Non-pigmented ciliary epithelial cell (primary cell): ENCODE measurements at places on chromosomes 6 and 20.

DNA sequence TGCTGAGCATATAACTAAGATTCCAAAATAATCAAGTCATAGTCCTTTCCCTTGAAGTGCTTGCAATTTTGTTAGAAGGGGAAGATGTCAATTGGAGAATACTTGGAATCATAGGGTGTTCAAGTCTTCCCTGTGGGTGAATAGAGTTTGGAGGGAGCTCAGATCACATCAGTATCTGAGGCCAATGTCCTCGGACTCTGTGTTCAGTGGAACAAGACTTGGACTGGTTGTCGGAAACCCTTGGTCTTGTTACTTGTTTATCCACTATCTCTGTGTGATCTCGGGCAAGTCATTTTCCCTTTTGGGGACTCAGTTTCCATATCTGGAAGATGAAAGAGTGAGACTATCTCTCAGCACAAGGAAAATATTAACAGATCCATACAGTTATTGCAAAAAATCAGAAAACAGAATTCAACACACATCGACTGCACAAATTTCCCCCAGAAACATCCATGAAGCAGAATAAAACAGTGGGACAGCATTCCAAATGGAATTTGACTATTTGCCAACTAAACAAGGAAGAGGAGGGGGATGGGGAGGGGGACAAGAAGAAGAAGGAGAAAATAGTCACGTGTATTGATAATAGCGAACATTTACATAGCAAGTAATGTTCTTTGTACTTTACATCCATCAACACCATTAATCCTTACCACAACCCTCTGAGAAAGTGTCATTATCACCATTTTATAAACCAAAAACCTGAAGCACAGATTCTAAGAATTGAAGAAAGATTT, 3.9 kb upstream of the EDEM2 start:
- DNase-seq = no peak

DNA sequence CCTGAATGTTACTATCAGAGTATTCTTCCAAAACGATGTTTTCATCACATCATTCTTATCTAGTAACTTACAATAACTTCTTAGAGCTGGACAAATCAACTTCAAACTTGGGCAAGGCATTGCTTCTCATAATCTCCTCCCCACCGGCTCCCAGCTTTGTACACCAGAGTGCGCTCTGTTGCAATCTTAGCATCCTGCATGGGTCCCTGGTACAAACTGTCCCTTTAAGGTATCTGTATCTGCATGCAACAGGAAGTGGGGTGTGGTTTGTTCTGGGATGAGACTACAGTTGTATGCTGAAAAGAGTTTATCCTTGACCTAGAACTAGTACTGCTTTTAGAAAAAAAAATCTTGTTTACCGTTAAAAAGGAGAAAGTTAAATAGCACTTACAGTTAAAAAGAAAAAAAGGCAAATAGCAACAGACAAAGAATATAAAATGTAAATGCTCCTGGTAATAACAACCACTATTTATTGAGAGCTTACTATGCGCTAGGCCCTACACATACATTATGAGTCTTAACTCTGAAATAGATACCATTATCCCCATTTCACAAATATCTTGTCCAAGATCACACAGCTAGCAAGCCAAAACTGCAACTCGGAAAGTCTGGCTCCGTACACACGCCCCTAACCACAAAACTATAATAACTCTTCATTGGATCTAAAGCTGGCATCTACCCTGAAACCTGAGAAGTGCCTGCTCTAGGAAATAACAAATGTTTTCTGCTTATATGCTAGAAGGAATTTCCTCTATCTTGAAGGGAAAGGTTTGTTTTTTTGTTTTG, 9.8 kb upstream of the HECA start:
- DNase-seq = no peak

DNA sequence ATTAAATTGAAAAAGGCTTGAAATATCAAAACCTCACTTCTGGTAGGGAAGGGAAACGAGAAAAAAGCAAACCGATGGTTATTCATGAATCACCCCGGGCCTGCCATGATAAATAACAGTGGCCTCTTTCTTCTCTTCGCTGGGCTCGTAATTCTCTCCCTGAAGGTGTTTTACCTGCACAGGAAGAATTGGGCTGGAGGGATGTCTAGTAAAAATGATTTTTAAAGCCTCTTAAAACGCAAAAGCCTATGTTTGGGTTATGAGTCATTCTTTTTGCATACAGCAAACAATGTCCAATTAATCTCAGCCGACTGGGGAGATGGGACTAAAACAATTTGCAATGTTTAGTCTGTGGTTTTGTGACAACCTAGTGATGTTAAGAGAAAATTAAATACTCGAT, 16.8 kb downstream of the LINC00237 start:
- DNase-seq = no peak

DNA sequence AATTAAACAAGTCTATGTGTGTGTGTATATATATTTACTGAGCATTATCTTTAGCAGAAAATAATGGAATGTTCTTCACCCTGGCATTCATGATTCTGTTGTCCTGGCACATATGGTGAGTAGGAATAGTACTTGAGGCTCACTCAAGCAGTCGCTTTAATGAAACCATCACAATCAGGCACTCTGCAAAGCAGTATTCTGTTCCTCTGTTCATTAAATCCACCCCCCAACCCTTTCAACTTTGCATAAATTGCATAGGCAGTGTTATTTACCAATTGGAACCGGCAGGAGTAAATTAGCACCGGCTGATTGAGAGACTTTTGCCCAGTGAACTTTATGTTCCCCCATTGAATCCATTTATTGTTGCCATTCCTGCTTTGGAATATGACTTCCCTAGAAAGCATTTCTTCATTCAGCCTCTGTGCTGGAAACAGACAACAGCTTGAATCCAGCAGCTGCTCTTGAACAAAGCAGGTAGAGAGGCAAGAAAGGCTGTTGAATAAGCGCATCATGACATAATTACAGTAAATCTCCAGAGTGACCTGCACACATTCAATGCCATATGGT, 268.0 kb upstream of the RNF217 start:
- DNase-seq = no peak

GRCh38 chr6:80605165-80605989, 498.9 kb downstream of the BCKDHB start:
- no peak for DNase-seq

DNA sequence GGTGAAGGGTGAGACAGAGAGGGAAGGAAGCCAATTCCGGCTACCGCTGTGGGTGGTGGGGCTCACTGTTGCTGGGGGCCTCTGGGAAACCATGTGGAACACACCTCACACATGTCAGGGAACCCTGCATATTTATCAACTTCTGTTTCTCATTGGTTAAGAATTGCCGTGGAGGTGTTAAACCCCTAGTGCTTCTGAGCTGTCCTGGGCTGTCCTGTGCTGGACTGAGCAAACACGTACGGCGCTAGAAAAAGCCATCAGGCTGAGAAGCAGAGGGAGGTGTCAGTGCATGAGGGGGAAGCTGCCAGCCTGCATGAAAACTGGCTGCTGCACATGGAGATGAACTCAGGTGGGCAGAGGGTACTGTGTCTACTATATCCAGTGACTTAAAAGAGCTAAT, 103.9 kb upstream of the JAG1 start:
- no peak for DNase-seq

DNA sequence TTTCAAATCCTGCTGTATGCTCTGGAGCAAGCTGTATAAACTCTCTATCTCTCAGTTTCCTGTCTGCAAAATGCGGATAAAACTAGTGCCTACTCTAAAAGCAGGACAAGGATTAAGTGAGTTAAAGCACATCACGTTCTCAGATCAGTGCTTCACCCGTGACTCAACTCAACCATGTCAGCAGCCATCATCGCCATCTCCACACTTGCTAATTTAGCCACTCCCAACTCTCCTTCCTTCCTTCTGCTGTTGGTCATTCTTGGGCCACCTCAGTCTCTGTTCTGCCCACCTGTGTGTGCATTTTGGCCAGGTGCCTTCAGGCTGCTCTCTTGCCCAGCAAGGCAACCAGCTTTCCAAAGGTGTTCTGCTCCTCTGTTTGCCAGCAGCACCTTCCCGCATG, 260.0 kb upstream of the CDYL start:
- DNase-seq = no peak

DNA sequence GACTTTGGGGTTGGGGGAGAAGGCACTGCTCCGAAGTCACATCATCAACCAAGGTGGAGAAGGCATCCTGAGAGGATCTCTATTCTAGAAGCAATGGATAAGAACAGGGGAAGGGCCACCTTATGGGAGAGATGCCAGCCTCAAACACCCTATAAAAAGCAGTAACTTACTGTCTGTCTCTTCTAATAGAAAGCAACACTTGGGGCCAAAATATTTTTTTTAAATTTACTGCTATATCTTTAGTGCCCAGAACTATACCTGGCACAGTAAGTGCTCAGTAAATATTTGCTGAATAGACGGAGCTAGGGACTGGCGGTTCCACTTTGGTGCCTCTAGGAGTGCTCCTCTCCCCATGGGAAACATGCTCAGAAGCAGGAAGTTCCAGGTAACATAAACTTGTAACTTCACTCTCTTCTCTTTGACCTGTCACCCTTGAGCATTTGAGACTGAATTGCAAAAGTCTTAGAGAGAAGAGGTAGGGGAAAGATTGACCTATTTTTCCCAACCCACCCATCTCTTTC, 807 bp upstream of the OTOR start:
- DNase-seq = no peak

- DNase-seq = no peak
Measured at GRCh38 chr6:151065027-151065815, 174.5 kb upstream of the AKAP12 start.

DNA sequence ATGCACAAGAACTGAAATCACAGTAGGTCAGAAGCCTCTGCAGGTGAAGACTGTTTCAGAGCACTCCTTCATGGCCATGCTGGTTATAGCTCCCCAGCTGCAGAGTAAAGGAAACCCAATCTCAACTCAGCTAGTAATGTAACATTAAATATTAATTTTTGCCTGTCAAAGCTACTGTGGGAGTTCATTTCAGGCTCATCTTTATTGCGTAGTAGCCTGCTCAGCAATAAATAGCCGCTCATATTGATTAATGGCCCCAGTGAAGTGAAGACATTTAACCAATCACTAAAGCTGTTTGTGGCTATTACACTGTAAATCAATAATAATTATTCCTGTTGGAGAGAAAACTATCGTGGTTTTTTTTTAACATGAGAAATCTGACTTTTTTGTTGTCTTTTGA, 101.7 kb downstream of the FRK start:
- no peak for DNase-seq

GRCh38 chr6:6826095-6826901, 237.8 kb downstream of the LY86 start:
- no peak for DNase-seq

DNA sequence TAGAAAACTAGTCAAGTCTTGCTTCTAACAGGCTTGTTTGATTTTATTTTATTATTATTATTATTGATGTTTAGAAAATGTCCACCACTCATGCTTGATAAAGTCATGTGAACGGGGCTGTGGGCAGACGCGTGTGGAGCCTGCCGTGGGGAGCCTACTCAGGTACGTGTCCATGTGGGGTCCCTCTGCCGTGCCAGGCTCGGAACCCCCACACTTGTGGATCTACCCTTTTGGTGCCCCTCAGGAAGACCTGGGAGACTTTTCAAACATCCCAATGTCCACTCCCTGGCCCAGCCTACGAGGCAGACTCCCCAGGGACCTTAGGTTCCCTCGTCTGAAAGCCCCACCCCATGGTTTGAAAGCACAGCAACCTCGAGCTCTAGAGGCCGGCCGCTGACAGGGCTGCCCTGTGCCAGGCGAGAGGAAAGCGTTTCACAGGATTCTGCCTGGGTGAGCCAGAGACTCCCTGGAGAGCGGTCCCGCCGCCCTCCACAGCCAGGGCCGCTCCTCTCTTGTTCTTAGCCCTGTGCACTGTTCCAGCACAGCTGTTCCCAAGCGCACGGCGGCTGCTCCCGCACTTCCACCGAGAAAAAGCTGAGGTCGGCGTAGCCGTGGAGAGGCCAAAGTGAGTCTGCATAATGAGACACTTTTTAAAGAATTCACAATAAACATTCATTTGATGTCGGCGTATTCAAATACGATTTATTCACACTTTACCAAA, 249.7 kb downstream of the TTLL2 start:
- DNase-seq = no peak

DNA sequence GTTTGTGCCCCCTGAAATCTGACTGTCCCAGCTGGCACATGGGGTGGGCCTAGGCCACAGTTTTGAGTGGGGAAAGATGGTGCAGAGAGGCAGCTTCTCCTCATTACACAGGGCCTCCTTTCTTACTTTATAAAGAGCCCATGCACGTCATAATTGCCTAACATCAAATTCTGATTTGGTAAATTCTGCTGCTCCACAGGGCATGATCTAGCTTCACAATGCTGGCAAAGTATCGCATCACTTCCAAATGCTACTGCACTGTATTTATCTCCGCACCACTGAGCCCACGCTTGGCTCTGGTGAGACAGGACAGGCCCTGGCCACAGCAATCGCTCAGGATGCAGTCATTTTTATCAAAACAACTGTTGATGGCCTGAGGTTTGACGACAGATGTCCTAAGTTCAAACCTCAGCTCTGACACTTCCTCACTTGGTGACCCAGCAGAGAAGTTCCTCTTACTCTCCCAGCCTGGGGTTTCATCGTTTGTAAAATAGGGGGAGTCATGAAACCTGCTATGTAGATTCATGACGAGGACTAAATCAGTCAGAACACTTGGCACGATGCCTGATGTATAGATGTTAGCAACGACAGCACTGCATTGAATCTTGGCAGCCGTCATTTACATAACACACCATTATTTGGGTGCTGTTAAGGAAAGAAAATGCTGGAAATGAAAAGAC, 187.9 kb downstream of the TTLL2 start:
- no peak for DNase-seq

DNA sequence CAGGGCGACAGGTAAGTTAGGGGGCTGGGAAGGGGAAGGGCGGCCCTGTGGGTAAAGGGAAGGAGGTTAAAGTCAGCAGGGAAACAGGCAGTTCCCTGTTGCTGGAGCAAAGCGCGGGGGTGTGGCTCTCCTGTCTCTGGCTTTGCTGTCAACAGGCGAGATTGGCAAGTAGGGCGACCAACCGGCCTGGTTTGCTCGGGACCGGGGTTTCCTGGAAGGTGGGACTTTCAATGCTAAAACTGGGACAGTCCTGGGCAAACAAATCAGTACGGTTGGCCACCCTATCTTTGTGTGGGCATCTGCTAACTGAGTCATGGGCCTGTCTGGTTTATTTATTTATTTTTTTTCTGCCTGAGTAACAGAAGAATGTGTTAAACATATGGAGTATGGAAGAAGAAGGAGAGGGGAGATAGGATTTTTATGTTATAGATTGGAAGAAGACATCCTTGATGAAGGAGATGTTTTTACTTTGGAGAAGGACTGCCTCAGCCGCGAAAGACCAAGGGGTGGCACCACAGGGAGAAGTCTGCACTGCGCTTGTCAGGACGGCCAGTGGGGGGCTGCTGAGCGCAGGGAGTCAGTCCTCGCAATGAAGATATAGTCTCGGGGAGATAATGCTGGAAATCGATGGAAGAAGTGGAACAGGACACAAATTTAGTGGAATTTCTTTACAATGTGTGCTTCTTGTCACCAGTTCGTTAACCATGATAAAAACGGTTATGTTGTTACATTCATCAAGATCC, 43.4 kb upstream of the ESR1 start:
- DNase-seq = peak; percentile 85

DNA sequence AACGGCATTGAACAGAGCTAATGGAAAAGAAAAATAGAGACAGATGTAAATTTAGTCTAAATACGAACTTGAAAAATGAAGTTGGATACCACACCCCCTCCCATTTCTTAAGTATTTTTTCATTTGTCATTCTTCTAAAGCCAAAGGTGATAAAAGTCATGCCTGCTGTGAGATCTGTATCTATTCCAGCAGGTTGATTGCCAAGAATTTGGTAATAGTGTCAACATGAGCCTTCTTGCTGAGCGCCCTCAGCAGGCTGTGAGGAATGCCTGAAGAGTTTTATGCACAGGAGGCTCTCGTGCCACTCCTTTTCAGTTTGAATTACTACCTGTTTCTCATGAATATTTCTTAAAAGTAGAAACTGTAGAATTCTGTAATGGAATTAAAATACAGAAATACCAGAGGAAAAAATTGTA, 165.4 kb downstream of the QKI start:
- DNase-seq = no peak
